ENCODE measurements at places on chromosomes 11 and 22. TPM values are rescaled to one million over a fixed set of nuclear protein-coding genes. Genes with fewer than 3 reads are reported as not detected.

DNA sequence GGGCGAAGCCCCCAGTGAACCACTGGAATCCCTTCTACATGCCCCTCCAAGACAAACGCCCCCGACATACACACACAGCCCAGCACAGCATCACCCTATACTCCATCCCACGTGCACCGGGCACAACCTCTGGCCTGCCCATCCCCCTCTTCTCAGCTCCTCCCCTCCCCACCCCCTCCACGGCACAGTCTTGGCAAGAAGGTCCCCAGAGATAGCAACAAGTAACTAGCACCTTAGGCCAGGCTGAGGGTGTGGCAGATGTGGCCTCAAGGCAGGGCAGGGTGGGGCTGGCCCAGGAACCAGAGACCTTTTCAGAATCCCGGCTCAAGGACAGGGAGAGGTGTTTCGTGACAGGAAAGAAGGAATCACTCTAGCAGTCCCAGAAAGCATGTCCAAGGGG is 54.3 kb downstream of the CYTH4 start:
- no peak for DNase-seq

- DNase-seq = no peak
Observed at GRCh38 chr22:43109921-43110443, 568 bp upstream of the BIK start.

- no peak for DNase-seq
Observed at GRCh38 chr11:110755941-110756340, 43.7 kb upstream of the ARHGAP20 start.

DNA sequence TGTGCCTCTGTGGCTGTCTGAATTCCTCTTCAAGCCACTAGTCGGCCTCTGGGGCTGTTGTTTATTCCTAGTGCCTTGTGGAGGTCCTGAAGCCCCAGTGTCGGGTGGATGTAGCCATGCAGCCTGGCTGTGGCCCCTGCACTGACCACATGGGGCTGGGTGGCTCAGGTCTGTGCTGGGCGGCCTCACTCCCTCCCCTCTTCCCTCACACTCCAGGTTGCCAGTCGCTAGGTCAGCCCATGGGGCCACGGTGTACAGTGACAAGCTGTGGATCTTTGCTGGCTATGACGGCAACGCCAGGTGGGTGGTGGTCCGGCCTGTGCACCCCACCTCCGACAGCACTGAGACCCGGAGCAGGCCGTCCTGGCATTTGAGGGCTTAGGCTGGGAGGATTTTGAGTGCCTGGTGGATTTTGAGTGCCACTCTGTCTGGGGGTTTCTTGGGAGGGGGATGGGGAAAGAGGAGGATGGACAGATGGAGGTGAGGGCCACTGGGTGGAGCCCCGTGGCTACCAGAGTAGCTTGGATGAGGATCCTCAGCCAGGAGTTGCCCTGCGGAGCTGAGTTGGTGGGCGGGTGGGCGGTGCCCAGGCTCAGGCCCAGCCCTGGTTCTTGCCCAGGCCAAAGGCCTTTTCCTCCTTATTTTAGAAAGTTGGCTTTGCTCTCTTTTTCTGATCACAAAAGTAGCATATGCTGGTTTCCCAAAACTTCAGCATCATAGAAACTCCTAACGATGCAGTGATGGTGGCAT is 6.7 kb downstream of the LZTR1 start:
- peak; percentile 42 for DNase-seq

GRCh38 chr11:123690485-123690884 is 36.1 kb upstream of the SCN3B start:
- no peak for DNase-seq

The OR5T3 gene
- not detected for total RNA-seq

The DTX4 gene
- 126 TPM for total RNA-seq

The APBB1 gene
- 24.9 TPM for total RNA-seq
